Cardiac septum (tissue), 1 donor: ENCODE measurements at places on chromosomes 2 and 18. TPM values are rescaled to one million over a fixed set of nuclear protein-coding genes. Genes with fewer than 3 reads are reported as not detected.

DSG2 gene
- total RNA-seq, result 34.4 TPM

DNA sequence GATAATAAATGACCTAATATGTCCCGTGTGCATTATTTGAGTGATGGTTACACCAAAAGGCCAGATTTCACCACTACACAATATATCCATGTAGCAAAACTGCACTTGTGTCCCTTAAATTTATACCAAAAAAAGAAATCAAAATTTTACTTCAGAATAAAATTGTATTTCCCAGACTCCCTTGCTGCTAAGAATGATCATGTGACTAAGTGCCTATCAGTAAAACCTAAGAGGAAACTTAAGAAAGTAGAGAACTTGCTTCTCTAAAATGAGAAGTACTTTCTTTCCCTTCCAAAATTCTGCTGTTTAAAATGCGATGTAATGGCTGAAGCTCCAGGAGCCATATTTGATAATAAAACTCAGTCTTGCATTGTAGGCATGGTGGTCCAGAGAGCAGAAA, 24.0 kb downstream of the PROKR1 start:
- no peak for DNase-seq

- DNase-seq, result no peak
Observed at GRCh38 chr2:215961981-215962380, 51.4 kb downstream of the MREG start.

DNA sequence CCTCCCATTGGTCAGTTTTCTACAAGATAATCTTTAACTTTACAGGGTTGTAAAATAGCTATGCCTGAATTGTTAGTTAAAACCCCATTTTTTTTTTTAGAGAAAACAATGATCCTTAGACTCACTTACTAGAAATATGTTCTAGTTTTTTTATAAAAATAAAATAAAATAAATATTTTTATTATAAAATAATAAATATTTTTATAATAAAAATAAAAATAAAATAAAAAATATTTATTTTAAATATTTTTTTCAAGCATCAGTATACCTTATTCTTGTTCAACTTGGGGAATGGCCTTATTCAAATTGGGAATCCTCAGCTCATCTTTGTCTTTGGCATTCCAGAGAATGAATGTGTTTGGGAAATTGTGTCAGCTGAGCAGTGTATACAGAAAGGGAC, 20.8 kb upstream of the IL1RL1 start:
- no peak for DNase-seq

ARHGAP28 gene
- total RNA-seq, result 2.1 TPM

GRCh38 chr2:74226648-74227213, 28.3 kb downstream of the MTHFD2 start:
- DNase-seq, result peak; percentile 79

DNA sequence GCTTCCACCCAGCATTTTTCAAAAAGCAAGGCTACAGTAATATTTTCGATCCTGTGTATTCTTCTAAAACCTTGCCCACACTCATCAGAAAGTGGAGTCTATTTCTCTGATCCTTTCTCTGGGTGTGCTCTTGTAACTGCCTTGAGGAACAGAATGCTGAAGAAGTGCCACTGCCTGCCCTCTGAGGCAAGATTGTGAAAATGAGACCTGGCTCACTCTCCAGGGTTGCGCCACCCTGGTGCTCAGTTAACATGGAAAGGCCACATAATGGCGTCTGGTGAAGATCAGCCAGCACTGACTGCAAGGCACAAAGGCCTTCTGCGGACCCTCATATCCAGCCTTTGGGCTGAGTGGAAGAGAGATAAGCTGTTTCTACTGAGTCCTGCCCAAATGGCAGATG, 11.2 kb upstream of the SH3RF3 start:
- DNase-seq, result peak; percentile 26

DNA sequence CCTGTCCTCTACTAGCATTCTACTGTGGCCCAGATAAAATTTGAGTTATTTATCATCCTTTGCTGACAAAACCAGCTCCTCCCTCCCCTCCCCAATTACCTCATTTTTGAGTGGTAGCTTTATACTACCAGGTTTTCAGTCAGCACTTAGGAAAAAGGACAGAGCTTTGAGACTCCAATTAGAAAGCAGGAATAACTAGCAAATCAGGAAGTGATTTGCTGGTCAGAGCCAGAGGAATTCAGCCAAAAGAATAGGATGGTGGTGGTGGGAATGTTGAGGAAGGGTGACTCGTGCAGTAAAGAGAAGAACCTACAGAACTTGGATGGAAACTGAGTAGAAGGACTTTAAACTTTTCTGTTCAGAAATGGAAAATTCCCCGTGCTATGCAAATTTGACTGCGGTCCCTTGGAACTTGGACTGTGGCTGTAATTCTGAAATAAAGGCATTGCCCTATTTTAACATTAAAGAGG, 3.7 kb downstream of the MYL12B start:
- no peak for DNase-seq

SP5 gene
- total RNA-seq, result 0.92 TPM

ANO7 gene
- 3.4 TPM for total RNA-seq

CKAP2L gene
- total RNA-seq, result 0.30 TPM

DNA sequence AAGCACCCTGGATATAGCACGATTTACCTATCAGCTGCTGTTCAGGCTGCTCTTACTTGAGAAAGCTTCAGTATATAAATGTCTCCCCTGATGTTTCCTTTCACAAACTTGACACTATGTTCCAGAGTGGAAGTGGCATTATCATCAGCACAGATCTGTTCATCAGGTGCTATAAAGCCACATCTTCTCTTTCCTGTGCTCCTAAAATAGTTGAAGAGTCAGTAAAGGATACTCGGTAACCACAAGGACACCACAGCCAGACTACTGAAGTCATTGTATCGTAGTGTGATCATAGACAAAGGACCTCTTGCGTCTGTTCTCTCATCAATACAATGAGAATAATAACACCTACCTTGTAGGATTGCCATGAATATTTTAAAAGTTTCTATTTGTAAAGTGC, 841.0 kb upstream of the CELF4 start:
- no peak for DNase-seq

HOXD1 gene
- total RNA-seq, result 0.59 TPM

DNA sequence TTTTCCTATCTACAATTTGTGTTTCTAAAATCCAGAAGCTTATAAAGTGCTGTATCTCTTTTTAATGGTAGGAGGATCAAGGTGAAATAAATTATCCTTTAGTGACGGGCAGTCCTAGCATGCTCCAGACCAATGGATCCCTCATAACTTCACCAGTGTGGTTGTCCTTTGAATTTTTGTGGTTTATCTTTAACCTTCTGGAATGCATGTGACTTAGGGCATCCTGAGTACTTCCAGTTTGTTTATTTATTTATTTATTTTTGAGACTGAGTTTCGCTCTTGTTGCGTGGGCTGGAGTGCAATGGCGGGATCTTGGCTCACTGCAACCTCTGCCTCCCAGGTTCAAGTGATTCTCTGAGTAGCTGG, 40.4 kb downstream of the NUP35 start:
- no peak for DNase-seq

EPAS1 gene
- total RNA-seq, result 139 TPM

DNA sequence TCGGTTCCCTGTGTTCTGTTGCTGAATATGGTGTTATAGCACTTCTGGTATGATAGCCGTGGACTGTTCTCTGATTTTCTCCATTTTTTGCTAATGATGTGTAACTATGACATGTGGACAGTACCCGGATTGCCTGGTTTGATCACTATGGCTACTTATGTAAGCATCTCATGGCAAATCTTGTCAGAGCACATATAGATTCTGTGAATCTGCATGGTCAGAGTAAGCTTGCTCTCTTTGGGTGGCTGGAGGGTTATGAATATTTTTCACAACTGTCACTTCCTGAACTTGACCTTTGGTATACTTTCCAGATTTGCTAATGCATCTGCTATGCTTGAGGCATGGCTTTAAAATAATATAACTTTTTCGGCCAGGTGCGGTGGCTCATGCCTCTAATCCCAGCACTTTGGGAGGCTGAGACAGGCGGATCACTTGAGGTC, 36.8 kb upstream of the ATP8B1 start:
- no peak for DNase-seq

GRCh38 chr2:4908461-4908860, 783.7 kb upstream of the SOX11 start:
- no peak for DNase-seq

DNA sequence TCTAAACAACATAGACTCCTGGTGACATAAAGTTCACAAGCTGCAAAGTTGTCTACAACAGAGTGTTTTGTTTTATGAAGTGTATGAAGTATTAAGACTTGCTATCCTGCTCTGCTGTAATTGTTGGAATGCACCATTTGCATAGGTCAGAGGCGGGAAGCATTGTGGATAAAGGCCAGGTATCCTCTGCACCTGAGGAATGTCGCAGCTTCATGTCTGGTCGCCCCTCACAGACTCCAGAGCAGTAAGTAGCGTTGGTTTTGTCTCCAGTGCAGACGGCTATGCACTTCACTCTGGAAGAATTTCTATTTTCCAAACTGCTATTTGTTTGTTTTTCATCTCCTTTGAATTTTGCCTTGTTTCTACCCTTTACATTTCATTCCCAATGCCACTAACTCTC, 63.1 kb downstream of the UNC80 start:
- no peak for DNase-seq

DNA sequence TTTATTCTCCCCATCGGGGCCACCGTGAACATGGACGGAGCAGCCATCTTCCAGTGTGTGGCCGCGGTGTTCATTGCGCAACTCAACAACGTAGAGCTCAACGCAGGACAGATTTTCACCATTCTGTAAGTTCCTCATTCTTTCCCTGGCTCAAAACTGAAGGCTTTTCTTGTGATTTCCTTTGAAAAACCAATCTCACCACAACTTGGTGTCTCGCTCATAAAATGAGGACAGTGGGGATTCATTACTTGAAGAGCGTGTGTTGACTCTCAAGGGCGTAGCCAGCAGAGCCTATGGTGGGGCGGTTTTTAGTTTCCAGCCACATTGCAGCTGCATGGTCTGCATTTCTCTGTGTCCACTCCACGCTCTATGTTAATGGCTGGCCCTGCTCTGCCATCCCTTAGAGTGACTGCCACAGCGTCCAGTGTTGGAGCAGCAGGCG, 29.0 kb downstream of the SLC1A4 start:
- DNase-seq, result peak; percentile 85

DNA sequence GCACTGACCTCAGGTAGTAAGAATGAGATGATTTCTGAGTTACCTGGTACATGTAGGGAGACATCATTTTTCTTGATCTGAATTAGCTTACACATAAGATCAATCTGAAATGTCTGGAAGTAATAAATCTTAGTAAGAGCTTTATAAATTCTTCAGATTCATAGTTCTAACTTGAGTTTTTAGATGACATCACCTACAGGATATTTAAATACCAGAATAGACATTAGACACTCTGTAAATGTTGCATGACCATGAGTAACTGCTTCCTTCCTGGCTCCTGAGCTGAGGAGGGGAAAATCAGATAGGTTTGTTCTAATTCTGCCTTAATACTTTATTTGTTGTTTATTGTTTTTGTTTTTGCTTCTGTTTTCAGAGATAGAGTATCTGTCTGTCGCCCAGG, 181.8 kb downstream of the PHLPP1 start:
- no peak for DNase-seq

DNA sequence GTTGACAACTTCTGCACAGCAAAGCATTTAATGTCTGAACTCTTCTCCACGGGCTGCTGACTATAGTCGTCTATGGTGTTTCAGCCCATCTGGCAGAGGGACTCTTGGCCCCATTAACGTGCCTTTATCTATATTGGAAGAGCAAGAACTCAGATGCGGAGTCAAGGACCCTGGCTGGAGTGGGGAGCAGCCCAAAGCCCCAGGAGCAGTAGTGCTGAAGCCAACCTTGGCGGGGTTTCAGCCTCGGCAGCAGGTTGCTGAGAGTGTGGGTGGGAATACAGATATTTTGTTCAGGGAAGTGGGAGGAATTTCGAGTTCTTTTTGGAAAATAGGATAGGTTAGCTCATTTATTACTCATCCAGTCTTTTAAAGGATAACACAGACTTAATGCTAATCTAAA, 34.2 kb downstream of the TMEM17 start:
- DNase-seq, result no peak

DNA sequence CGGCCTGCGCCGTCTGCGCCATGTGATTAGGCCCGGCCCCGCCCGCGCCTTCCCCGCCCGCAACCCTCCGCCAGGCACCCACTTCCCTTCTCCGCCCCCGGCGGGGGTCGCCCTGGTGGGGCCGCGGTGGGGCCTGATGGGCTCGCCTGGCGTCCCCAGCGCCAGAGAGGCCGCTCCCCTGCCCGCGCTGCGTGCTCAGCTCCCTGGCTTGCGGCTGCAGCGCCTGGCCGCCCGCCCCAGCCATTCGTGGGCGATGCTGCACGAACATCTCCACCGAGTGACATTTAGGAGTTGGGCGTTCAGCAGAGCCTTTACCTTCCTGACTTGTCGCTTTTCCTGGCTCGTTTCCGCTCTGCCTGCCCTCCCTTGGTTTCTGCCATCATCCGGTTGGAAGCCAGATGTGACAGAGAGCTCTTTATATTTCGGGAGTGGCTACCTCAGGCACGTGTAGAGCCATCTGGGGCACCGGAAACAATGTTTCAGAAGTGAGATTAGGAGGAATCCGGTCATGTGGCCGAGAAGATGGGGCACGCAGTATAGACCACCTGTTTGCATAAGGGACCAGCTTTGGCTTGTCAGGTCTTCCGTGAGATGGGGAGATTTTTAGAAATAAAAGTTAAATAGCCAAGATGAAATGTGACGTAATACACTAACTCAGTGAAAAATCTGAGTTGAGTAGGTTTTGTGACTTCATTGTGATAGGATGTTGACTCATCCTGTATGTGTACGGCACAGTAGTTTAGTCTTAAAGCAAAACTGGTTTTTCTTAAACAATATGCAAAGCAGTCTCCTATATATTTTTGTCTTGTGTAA, 1.2 kb downstream of the GLS start:
- DNase-seq, result peak; percentile 86

DNA sequence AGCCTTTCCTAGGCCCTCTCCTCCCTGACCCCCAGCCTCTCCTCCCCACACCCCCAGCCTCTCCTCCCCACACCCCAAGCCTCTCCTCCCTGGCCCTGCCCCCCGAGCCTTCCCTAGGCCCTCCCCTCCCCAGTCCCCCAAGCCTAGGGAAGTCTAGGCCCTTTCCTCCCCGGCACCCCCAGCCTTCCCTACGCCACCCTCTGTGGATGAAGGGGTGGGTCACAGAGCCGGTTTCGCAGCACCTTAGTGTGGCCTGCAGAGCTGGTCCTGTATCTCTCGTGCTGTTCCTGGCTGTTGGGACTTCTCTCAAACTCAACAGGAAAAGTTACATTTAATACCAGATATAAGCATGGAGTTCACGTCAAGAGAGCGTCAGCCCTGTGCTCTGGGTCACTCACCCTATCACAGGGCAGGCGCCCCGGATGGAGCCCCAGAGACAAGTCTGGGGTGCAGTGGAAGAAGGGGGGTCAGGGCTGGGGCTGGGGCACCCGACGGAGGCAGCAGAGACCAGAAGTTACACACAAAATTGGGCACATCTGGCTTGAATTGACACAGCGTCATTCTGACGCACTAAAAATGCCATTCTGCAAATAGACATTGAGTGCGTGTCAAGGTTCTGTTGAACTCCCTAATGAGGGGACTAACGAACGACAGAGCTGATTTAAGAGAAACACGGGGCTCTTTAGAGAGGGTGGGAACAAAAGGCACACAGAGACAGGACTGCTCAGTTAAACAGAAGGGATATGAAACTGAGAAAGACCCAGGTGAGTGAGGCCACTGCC, 24.0 kb downstream of the KCNIP3 start:
- no peak for DNase-seq

SMYD1 gene
- 295 TPM for total RNA-seq
